ENCODE measurements at places on chromosomes 7 and 10.

DNA sequence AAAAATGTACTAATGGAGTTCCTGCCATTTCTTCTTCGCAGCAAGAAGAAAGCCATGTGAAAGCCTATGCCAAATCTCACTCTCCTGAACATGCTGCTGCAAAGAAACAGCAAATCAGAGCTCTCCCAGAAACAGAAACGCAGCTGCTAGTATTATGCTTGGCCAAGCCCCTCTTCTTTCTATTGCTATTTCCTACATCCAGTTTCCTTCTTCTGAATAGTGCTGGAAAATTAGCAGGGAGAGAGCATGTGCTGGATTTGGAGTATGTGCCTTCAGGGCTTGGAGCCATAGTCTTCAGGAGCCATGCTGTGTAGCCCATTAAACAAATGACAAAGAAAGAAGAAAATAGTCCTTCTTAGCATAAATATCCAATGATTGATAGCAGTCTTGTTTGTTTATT, 852.0 kb upstream of the PHF14 start:
- DNase-seq: peak; percentile 16

DNA sequence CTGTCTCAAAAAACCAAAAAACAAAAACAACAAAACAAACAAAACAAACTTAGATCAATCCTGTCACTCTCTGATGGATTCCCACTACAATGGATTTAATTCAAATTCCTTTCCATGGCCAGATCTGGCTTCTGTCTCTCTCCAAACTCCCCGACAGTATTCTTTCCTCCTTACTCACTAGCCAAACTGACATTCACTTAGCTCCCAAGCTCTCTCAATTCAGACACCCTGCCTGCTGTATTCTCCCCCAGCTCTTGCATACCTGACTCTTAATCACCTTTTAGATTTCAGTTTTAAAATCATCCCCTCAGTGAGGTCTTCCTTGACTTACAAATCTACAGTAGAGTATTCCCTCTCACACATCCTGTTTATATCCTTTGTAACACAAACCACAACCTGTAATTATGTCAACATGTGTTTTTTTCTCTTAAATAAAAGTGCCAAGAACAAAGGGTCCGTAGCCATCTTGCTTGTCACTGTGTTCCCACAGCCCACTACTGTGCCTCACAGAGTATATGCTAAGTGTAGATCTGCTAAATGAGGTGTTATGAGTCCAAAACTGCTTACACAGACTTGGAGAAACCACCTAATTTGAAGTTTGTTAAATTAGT, 14.4 kb downstream of the HERPUD2 start:
- no peak for DNase-seq

DNA sequence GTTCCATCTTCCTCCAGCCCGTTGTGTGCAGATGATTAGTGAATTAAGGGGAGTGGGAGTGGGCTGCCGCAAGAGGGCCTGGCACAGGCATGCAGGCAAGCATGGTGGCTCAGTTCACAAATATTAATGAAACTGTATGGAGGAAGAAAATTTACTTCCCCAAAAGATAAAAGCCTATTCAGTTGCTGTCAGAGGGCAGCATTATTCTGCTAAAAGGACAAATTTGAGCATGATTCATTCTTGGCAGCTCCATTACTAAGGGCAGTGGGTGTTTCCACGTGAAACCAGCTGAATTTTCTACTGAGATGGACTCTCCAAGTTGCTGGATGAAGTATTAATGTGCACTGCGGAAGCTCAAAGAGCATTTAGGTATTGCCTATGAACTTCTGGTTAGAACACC, 90.9 kb upstream of the WDR11 start:
- DNase-seq: no peak

DNA sequence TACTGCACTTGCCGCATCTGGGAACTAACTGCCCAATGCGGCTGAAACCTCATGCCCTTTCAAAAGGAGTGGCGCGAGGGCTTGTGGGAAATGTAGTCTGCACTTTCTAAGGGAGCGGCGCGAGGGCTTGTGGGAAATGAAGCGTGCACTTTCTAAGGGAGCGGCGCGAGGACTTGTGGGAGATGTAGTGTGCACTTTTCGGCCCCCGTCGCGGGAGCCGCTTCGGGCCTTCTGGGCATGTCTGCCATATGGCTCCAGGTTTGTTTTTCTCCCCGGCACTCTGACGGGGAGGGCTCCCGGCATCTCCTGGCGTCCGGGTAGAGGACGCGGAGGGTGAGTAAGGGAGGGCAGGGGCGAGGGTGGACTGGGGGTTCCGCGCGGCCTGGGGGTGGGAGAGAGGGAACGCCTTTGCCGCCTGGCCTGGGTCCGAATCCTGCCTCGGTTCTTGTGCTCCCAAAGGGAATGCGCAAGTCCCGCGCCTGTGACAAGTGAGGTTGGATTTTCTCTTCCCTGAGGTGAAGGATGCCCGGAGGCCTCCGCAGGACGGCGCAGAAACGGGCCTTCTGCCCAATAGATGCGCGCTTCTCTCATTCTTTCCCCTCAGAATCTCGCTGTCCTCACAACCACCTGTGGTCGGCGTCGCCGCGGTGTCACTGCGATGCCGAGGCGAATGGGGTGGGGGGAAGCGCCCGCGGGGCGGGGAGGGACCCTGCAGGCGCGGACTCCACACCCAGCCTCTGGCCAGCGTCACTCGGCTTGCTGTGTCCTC, at the start of gene ZNF37A:
TSS of gene ZNF37A (plus strand) at position 180 of the 769 bp plus-strand sequence. CDS start 2,281 bp downstream, outside the sequence.
- peak; percentile 96 for DNase-seq

- no peak for DNase-seq
Observed at GRCh38 chr7:26683277-26683676, 181.1 kb downstream of the SKAP2 start.

DNA sequence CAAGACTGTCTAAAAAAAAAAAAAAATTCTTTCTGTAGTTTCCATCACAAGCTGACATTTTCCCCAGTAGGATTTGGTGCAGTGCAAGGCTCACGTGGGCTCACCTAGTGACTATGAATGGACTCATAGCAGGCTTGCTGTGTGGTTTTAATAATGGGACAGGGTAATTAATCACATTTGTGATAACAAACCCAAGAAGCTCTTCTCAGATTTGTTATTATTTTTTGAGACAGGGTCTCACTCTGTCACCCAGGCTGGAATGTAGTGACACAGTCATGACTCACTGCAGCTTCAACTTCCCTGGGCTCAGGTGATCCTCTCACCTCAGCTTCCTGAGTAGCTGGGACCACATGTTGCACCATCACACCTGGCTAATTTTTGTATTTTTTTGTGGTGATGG, 40.0 kb downstream of the NACAD start:
- no peak for DNase-seq

DNA sequence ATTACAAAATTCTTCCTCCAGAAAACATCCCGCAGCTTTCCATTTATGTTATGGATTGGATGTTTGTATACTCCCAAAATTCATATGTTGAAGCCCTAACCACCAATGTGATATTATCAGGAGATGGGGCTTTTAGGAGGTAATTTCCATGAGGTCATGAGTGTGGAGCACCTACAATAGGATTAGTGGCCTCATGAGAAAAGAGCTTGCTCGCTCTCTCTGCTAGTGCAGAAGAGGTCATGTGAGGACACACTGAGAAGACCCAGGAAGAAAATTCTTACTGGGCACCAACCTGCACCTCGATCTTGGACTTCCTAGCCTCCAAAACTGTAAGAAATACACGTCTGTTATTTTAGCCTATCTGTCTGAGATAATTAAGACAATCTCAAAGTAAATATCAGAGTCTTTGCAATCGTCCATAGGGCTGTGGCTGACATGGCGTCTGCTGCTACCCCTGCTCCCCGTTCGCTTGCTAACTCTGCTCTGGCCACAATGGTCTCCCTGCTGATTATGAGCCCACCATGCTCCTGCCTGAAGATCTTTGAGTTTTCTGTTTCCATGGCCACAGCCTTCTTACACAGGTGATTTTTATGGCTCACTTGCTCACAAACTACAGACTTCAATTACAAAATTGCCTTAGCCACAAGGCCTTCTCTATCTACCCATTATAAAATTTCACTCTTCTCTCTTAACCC, 333.3 kb downstream of the CACNA2D1 start:
- DNase-seq: no peak

DNA sequence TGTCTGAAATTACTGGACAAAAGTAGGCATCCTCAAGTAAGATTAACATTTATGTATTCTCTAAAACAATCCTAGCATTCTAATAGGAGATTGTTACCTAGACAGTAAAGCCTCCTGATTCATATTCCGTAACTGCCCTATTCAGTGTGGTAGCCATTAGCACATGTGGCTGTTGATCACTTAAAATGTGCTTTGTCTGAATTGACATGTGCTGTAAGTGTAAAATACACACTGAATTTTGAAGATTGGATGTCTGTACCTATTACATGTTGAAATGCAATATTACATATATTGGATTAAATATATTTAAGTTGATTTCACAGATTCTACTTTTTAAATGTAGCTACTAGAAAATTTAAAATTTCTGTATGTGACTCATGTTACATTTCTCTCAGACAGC, 14.6 kb downstream of the EDRF1 start:
- DNase-seq: no peak

- DNase-seq: no peak
Observed at GRCh38 chr7:27883696-27884095, 143.7 kb downstream of the TAX1BP1 start.

GRCh38 chr10:12081879-12082557, 13.3 kb downstream of the DHTKD1 start:
- no peak for DNase-seq

All from anterior cingulate cortex (tissue), 58 donors.